ENCODE measurements at places on chromosomes 7 and 10. TPM values are rescaled to one million over a fixed set of nuclear protein-coding genes. Genes with fewer than 3 reads are reported as not detected.

PTF1A gene
- not detected for total RNA-seq

NSUN5 gene
- 70.4 TPM for total RNA-seq

ADAM12 gene
- total RNA-seq: not detected

PSD gene
- total RNA-seq: 9.7 TPM

GSTK1 gene
- 83.6 TPM for total RNA-seq

PCLO gene
- total RNA-seq: 2.4 TPM

GHITM gene
- total RNA-seq: 156 TPM

PODXL gene
- total RNA-seq: 37.5 TPM

GJD4 gene
- total RNA-seq: not detected

NPY4R2 gene
- not detected for total RNA-seq

PDCD11 gene
- 106 TPM for total RNA-seq

DGKI gene
- total RNA-seq: 0.15 TPM

FANK1 gene
- total RNA-seq: 5.4 TPM

AKR1C3 gene
- total RNA-seq: 3.0 TPM

KAZALD1 gene
- 16.0 TPM for total RNA-seq

PHYHIPL gene
- total RNA-seq: not detected

C10orf71 gene
- not detected for total RNA-seq

TAC1 gene
- not detected for total RNA-seq

FAM131B gene
- total RNA-seq: 0.20 TPM

PPP1R3C gene
- 0.20 TPM for total RNA-seq

DNAJC12 gene
- total RNA-seq: 4.3 TPM

FRA10AC1 gene
- 21.9 TPM for total RNA-seq

PTN gene
- total RNA-seq: not detected

CPXM2 gene
- total RNA-seq: 0.12 TPM

WDR86 gene
- total RNA-seq: not detected

MSS51 gene
- total RNA-seq: 1.7 TPM

FKBP9 gene
- 85.6 TPM for total RNA-seq

FAM221A gene
- total RNA-seq: 2.2 TPM

KCNH2 gene
- 9.7 TPM for total RNA-seq

PLAC9 gene
- not detected for total RNA-seq

SRRM3 gene
- total RNA-seq: 12.7 TPM

DYNC1I1 gene
- total RNA-seq: not detected

SLC13A1 gene
- total RNA-seq: not detected

PPP1R3A gene
- not detected for total RNA-seq

GBX1 gene
- total RNA-seq: 0.86 TPM

LEP gene
- total RNA-seq: not detected

AGAP3 gene
- 126 TPM for total RNA-seq

NPC1L1 gene
- 0.15 TPM for total RNA-seq

RNF133 gene
- total RNA-seq: 0.20 TPM

LRRD1 gene
- total RNA-seq: not detected

ITPRID1 gene
- not detected for total RNA-seq

SLC26A3 gene
- 0.54 TPM for total RNA-seq

SDK1 gene
- 0.05 TPM for total RNA-seq

TAS2R60 gene
- not detected for total RNA-seq

MMRN2 gene
- 8.3 TPM for total RNA-seq

FEZF1 gene
- 0.37 TPM for total RNA-seq

CDC14C gene
- not detected for total RNA-seq

LRIT1 gene
- not detected for total RNA-seq

CTAGE8 gene
- total RNA-seq: 6.1 TPM

TAS2R5 gene
- total RNA-seq: 1.7 TPM

NYAP1 gene
- total RNA-seq: 6.7 TPM

GIMAP8 gene
- total RNA-seq: 0.15 TPM

NRCAM gene
- 0.15 TPM for total RNA-seq
